ENCODE measurements at places on chromosomes 6 and 20. TPM values are rescaled to one million over a fixed set of nuclear protein-coding genes. Genes with fewer than 3 reads are reported as not detected.

- no peak for DNase-seq
Measured at GRCh38 chr20:19562426-19562825, 195.6 kb upstream of the RIN2 start.

GRCh38 chr20:8244637-8245036 lies 112.6 kb downstream of the PLCB1 start:
- no peak for DNase-seq

- DNase-seq, result no peak
Measured at GRCh38 chr6:25078141-25078540, 142.4 kb upstream of the RIPOR2 start.

DNA sequence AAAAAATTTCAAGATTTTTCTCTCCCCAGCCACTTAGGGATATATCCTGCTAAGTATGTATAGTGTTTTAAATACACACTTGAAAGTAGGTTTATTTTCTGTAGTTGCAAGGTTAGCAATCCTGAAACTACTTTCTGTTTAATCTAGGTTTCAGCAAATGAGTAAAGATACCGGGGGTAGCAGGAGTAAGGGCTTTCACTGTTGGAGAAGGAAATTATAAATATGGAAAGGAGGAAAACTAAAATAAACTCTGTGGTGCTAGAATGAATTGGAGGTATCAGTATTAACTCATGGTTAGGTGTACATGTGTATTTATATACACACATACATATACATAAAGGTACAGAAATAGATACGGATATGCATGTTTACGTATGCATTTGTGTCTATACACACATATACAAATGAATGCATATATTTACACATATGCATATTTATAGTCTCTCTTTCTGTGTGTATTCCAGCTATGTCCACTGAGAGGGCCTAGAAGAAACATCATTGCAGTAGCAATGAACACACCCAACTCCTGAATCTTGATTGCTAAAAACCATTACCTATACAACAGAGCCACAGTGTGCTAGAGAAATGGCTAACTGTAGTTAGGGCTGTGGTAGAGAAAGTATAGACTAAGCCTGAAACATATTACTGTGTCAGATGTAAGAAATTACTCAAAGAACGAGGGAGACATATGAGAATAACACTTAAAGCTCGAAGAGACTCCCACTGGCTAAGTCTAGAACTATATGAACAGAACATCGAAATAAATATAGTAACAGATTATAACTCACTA lies 95.9 kb upstream of the EMILIN3 start:
- no peak for DNase-seq

DNA sequence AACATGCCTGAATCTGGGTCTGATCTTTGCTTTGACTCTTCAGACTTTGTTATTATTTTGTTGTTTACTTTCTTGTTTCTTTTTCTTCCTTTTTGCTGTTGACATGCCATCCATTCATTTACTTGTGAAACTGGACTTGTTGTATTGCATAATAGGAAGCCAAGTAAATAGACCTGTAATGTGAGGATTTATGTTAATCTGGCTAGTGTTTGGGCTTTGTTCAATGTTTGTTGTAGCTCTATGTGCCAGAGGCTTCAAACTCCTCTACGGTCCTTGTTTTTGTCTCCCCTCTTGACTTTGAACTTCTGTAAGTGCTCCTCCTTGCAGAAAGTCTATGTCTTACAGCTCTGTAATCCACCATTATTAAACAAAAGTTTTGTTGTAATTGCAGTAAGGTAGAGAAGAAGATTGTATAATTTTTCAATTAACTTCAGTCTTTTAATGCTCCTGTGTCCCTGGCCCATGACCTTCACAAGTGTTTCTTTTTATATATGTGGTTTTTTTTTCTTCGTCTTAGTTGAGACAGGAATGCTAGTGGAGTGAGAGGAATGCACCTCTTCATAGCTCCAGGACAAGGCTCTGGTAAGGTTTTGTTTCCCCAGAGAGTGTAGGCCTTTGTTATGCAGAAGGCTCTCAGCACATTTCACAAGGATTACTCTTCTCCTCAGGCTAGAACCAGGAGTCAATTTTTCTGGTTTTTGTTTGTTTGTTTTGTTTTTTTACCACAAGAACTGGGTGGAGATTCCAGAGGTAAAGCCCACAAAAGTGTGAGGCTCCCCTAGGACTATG lies 1061.8 kb upstream of the CITED2 start:
- no peak for DNase-seq

DNA sequence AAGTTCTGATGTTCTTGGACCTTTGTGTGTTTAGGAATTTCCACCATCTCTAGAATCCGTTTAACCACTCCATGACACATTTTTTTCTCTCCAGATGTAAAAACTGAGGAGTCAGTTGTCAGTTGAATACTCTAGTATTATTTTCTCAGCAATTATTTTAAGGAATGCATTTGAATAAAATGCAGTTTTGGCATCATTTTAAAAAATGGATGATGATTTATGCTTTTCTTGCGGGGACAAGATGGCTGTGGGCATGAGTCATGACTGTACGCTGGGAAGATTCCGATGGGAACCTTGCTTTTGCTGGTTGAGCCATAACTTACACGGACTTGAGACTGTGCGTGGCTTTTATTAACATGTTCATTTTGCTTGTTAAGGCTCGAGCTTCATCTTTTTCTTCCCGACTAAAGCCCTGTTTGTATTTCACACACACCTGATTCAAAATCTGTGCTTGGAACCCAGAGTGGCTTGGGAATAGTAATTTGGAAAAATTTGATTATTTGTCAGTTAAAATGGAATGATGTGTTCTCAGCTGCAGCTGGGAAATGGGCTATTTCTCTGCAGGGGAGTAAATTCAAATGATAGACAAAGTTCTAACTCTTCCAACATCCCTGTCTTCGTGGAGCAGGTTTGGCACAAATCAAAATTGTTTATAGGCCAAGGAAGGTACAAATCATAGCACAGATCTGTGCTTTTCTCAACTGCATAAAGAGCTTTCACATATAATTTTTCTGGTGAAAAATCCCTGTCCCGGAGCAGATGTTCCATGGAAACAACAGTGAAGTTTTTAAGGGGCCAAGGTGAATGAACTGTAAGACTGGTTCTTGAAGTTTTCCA lies 470.5 kb upstream of the JAG1 start:
- DNase-seq, result no peak

DNA sequence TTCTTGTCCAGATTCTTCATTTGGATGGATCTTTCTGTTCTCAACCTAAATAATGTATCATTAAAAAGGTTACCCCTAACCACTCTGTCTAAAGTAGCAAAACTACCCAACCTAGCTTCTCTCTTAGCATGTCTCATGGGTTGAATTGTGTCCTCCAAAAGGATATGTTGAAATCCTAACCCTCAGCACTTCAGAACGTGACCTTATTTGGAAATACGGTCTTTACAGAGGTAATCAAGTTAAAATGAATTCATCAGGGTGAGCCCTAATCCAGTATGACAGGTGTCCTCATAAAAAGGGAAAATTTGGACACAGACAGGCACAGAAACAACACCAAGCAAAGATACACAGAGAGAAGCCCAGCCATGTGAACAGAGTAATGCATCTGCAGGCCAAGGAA lies 6.1 kb upstream of the FRK start:
- DNase-seq, result no peak

DNA sequence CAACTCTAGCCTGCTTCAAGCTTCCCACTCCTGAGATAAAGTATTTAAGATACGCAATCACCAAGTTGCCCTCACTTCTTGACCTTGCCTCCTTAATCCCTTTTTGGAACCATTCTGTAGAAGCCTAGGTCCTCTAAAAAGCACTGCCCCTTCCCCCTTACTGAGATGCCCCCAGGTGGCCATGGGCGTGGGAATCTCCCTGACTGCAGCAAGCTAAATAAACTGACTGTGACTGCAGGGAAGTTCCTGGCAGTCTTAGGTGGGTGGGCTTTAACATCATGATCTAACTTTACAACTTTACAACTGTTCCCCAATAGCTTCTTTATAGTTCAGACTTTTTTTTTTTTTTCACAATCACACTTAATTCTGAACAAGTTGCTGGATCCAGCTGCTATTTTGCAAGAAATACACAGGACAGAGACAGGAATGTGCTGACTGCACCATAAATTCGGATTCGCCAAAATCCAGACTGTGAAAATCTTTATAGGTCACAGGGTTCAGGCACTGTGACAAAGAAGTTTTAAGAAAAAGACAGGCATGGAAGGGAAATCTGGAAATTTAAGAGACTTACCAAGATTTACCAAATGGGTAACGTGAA lies 344.2 kb upstream of the SULF2 start:
- DNase-seq, result no peak

- DNase-seq, result no peak
Measured at GRCh38 chr20:38344107-38344701, 2.1 kb upstream of the LBP start.

GRCh38 chr20:46562373-46563169 lies 12.1 kb upstream of the OCSTAMP start:
- DNase-seq, result peak; percentile 51

- no peak for DNase-seq
Measured at GRCh38 chr6:84788689-84789088, 24.3 kb upstream of the TBX18 start.

DNA sequence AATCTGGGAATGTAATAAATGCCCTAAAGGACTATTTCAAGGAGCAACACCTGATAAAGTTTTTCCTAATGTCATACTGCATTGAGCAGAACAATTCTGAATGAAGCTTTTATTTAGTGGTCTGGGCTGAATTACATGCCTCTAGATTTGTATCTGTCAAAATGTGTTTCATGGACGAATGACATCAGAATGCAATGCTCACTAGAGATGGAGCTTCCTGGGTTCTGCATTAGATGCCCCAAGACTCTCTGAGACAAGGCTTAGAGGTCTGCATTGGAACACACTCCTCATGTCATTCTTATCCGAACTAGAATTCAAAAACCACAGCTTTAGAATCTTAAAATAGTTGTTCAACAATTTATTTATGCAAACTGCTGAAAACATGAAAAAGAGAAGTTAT lies 62.0 kb downstream of the SYNE1 start:
- no peak for DNase-seq

DNA sequence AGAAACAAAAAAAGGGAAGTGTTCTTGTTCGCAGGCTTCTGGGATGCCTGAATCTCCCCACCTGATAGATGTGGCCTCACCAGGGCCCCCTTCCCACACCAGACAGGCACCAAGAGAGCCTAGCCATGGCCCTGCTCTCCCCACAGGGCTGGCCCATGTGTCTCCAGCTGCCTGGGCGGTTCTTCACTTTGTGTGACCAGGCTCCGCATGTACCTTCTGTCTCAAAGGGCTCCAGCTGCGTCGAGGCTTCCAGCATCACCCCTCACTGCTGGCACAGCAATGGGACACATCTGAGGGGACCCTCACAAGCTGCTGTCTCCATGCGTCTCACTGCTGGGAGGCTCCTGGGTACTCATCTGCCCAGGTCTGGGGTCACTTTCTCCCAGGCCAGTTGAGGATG lies 362.9 kb downstream of the ZFAND3 start:
- no peak for DNase-seq

Gene ROS1
- total RNA-seq, result not detected

Gene BLOC1S5
- total RNA-seq, result 21.2 TPM

Gene SLC22A7
- total RNA-seq, result not detected

Gene PDE7B
- 27.6 TPM for total RNA-seq

Gene SLC17A2
- total RNA-seq, result 0.55 TPM

Gene MOXD1
- not detected for total RNA-seq

Gene TFAP2A
- total RNA-seq, result 0.23 TPM
